GM20000 (cell line): ENCODE measurements at places on chromosomes 7 and 10.

GRCh38 chr10:120735315-120735714, 115.8 kb upstream of the WDR11 start:
- no peak for DNase-seq

GRCh38 chr7:148925836-148926235, 41.7 kb upstream of the EZH2 start:
- no peak for DNase-seq

- DNase-seq = no peak
These were observed 112.3 kb downstream of the HTR7 start for GRCh38 chr10:90745565-90745964.

DNA sequence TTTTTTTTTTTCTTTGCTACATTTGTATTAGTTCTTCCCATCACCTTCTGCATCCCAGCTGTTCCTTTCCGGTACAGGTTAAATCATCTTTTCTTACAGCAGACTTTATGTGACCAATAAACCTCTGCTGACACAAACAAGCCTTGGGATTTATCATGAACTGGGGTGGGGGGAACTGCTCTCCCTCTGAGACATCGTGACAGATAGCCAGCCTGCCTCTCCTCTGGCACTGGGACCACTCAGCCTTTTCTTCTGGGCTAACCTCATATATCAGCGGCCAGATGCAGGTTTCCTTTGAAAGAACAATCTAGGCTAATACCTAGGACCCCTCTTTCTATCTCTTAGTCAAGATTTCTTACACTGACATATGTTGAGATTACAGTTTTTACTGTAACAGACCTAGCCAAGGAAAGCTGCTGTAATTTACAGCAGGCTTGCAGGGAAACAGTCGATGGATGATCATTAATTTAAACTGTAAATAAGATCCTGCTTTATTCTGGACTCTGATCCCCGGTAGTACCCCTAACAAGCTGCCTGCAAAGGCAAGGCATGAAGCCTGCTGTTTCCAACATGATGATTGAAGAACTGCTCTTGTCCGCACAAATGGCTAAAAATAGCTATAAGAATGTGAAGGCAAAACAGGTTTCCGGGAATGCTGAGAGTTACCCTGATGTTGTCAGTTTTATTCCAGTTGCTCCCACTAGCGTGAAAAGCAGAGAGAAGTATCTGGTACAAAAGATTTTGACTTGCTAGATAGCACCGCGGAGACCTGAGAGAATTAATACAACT, 338.7 kb downstream of the SORCS1 start:
- DNase-seq = no peak

DNA sequence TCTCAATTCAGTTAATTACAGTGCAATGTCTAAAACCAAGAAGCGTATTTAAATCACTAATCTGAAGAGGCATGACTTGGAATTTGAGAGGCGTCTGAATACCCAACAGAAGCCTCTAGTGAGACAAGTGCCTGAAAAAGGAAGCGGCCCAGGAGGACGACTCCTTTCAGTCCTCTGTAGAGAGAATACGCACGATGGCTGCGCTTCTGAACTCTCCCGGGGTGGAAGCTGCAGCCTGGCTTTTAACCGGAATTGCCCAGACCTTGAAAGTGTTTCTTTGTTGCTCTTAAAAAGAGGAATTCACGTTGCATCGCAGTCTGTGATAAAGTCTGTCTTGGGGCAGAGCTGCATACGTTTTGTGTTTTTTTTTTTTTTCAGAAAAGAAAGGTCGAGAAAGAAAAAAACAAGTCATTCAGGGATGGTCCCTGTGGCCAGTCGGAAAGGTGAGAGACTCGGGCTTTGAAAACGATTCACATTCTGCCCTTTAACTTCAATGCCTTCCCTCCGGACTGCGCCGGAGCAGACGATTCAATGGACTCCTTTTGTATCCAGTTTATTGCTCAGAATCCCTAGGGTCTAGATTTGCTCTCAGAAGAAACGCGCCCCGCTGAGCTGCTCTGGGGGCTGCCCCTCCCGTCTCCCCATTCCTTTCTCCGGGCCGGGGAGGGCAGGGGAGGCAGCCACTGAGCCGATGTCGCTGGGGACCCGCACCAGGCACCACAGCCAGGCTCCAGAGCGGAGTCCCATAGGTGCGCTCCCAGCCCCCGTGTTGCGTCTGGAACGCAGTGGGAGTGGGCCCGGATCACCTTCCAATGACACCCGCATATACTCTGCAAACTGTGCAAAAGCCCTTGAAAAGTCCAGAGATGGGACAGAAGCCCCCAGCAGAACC, 994 bp upstream of the PTF1A start:
- no peak for DNase-seq

- no peak for DNase-seq
These were observed 481.6 kb downstream of the TNS3 start for GRCh38 chr7:47100148-47100816.

GRCh38 chr10:77492368-77492994, 145.1 kb downstream of the KCNMA1 start:
- DNase-seq = no peak

DNA sequence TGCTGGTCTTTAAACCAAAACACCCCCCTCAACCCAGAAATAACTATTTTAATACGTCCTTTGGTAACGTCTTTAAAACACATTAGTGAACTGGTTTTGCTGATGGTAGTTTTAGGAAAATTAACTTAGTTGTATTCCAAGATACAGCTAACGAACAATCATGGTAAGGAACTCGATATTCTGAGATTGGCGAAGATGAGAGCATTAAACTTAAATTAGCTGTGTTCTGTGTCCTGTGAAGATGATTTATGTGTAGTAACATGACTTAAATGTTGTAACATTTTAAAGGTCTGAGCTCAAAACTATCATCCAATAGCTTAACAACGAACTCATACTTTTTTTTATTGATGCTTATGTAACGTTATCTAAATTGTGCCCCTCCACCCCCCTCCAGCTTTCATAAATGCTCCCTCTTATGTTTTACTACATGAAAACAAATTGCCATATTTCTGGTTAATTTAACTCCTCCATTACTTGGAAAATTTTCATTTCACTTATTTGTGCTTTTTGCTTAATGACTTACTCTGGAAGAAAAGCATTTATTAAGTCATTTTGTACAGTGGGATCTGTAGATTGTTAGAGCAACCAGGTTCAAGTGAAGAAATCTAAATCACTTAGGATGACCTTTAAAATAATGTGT, 1.7 kb downstream of the SDK1 start:
- DNase-seq = no peak

GRCh38 chr7:129675521-129675920, 64.0 kb downstream of the NRF1 start:
- no peak for DNase-seq

- DNase-seq = no peak
These were observed 9.9 kb downstream of the BAZ1B start for GRCh38 chr7:73512018-73512780.

GRCh38 chr10:120667276-120667675, 183.9 kb upstream of the WDR11 start:
- DNase-seq = no peak

- no peak for DNase-seq
These were observed 41.3 kb downstream of the CUBN start for GRCh38 chr10:17088118-17088806.

DNA sequence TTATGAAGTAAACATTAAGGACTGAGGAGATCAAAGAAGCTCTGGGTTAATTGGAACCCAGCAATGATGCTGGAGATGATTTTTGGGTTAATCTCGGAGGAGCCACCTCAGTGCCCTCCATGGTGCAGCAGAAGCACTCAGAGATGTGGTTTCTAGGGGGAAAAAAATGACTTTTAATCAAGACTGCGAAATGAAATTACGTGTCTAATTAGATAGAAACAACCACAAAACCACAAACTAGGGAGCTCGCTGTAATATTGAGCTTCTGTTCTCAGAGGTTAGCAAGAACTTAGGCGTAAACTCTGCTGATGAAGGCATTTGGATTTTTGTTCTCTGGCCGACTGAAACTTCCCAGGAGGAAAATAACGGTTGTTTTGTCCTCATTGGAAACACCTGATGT, 319.0 kb downstream of the GRID1 start:
- no peak for DNase-seq

GRCh38 chr10:8504499-8504898, 450.0 kb downstream of the GATA3 start:
- DNase-seq = no peak

- no peak for DNase-seq
These were observed 188.7 kb upstream of the PPP1R3A start for GRCh38 chr7:114107522-114107921.

DNA sequence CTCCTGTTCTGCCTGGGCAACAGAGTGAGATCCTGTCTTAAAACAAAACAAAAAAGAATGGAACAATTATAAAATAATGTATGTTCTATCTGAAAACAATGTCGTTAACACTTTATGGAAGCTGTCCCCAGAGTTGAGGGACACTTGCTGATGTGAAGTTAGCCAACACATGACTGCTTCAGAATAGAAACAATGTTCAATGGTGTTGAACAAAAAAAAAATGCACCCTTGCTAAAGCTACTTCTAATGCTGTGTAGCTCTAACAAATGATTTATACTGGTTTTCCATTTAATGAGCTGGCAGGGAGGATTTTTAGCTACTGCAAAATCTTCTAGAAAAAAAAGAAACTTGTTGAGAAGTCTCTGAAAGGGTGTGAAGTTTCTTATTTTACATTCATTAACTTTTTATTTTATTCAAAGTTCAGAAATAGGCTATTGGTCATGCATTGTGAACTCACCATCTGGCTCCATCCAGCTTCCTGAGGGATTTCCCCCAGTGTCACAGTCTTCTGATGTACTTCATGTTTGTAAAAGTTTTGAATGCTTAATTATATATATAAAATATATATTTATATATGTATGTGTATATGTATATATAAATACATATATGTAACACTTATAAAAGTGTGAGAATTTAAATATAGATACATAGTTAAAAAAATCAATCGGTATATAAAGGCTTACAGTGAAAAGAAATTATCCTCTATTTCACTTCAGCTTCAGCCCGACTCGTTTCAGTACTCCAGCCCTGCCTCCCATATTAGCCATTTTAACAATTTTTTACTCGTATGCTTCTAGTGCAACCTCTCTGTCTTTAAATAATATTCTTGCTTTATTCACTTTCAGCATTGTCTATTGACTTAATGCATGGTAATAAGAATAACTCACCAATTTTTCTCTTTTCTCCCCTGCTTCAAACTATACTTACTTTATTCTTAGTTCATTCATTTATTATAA, 35.0 kb downstream of the HDAC9 start:
- no peak for DNase-seq

- no peak for DNase-seq
These were observed 22.1 kb downstream of the ACTR1A start for GRCh38 chr10:102480396-102480795.

GRCh38 chr7:75628055-75628454, 110.7 kb downstream of the HIP1 start:
- DNase-seq = no peak

DNA sequence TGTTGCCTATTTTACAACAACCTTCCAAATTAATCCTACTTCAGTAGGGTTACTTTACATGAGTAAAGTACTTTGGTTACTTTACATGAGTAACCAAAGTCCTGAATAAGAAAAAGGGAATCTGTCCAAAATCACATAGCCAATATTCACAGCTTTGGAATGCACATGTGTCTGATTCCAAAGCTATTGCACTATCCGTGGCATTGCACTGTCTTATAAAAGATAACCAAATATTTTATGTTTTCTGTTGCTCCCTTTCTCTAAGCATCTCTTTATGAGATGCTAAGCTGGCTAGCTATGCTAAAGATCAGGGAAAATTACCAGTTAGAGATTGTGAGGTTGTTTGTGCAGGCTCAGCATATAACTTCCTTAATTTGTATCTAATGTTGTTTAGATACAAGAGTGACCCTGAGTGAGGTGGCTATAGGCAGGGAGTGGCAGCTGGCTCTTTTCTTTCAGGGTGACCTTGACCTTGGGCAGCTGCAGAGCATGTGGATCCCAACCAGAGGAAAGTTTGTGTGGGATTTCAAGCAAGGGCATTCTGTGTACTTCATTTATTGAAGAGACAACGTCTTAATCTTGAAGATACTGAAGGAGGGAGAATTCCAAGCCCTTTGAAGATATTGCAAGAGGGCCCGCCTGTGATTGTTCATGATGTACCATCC, 366.1 kb upstream of the ANKRD30A start:
- DNase-seq = no peak

GRCh38 chr10:79397051-79397450, 48.4 kb downstream of the ZCCHC24 start:
- no peak for DNase-seq

DNA sequence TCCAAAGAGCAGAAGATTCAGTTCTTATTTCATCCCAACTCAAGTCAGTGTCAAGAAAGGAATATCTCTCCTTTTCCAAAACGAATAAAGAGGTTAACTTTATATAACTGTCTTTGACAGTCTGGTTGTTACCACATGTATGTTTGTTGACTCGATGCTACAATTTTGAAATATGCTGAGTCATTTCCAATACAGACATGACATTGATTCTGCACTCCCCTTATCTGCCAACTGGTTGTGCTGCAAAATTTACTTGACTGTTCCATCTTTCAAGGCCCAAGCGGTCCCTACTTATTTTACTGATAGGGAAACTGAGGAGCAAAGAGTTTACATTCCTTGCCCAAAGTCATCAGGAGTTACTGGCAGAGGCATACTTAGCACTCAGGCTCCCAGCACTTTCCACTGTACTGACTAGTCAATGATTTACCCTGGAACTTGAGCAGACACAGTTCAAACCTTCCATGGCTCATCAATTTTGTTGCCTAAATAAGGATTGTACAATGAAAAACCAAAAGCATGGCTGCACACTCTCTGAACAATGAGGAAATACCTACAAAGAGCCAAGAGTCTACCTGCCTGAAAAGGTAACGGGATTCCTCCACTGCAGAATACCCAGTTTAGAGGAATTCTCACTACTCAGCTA, 52.8 kb downstream of the ABLIM1 start:
- DNase-seq = no peak

DNA sequence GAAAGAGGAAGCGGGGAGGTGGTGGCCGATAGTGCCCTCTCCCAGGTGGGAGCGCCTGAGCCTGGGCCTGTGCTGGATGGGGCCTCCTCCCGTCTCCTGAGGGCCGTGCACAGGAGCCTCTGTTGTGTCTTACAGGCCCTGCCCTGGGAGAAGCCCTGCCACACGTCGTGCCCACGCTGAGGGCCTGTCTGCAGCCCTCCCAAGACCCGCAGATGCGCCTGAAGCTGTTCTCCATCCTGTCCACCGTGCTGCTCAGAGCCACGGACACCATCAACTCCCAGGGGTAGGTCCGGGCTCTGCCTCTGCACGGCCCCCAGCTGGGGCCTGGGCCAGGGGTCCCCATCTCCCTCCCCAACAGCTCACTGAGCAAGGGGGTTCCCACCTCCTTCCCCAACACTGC, 43.3 kb upstream of the PRKAR1B start:
- no peak for DNase-seq

DNA sequence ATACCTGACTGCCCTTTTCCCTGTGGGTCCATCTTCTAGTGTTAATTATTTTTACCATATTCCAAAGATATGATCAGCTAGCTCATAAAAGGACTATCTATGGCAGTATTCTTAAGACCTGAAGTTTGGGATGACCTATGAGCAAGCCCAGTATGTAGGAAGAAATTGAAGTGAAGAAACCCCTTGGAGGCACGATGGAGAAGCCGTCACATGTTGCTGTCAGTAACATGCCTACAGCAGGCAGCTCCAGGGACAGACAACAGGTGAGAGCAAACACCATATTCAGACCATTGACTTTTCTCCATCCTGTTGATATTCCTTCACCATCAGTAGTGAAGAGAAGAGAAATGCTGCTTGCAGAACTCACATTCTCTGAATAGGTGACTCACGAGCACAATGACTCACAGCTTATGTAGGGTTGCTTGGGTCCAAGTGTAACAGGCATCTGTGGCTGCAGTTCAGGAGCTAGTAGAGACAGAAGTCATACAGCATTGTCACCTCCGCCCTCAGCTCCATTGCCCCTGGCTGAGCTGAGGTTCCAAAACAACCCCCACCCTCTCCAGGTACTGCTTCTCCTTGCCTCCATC, 8.4 kb upstream of the LYZL2 start:
- DNase-seq = no peak
